ENCODE measurements at places on chromosomes 11 and 22.

- peak; percentile 12 for DNase-seq
Observed at GRCh38 chr11:119584193-119585042, 144.6 kb downstream of the NECTIN1 start.

- no peak for DNase-seq
Observed at GRCh38 chr11:19164230-19164855, 37.4 kb downstream of the CSRP3 start.

DNA sequence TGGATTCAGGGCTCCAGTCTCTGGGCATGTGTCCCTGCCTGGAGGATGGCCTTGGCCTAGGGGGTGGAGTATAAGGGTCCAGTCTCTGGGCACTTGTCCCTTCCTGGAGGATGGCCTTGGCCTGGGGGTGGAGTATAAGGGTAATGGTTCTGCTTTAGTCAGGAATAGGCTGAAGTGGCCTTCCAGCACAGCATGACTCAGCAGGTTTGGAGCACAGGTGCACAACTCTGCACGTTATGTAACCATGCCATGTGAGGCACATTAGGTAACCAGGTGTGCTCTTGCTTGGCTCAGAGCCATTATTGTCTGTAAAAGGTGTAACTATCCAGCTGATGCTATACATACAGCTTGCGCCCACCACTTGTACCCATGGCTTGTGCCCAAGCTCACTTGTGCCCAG is 48.4 kb upstream of the POLD3 start:
- DNase-seq, result no peak

GRCh38 chr11:73983741-73984538 is 1.3 kb upstream of the UCP2 start:
- no peak for DNase-seq

- DNase-seq, result no peak
Observed at GRCh38 chr11:78199653-78200015, 10.9 kb downstream of the USP35 start.

- DNase-seq, result no peak
Observed at GRCh38 chr11:120941000-120941399, 82.9 kb upstream of the TBCEL start.

- DNase-seq, result no peak
Observed at GRCh38 chr22:19742160-19743066, 18.2 kb upstream of the TBX1 start.

DNA sequence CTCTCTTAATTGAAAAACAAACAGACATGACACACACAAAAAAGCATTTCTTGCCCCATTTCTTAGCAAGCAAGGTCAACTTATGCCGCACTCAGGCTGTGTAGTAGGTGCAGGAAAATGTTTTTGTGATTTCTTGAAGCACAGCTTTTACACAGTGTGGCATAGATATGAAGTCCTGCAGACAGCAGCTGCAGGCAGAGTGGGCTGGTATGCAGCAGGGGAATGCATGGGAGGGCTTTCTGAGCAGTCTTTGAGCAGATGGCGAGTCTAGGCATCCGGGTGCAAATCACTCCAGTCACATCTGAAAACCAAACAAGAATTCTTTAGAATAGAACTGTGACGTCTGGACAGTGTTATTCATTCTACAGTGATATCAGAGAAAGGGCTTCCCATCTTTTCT is 87.5 kb downstream of the BLID start:
- no peak for DNase-seq

DNA sequence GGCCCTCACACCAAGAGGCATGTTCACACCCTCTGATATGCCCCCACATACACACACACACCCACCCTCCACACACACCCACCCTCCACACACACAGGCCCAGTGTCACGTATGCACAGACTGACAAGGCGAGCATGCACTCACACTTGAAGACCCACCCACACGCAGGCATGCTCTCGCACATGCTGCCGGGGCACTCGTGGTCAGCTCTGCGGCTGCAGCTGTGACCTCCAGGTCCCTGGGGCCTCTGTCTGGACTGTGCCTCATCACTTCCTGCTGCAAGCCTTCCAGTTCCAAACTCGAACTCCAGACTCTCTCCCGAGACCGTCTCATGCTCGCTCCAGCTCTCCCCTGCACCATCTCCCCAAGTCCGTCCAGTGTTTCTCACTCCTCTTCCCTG is 9.5 kb downstream of the DCHS1 start:
- no peak for DNase-seq

DNA sequence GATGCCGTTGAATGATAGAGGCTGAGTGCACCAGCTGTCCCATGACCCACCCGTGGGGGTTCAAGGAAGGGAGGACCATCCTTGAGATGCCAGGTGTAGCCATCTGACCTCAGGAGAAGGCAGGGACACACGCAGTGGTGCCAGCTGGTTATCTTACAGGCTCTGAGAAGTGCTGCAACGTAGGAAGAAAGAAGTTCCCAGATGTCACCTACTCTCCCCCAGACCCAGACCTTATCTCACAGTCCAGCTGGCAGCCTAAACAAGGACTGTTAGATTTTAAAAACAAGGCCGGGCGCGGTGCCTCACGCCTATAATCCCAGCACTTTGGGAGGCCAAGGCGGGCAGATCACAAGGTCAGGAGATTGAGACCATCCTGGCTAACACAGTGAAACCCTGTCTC is 1307.6 kb downstream of the TBC1D22A start:
- DNase-seq, result no peak

DNA sequence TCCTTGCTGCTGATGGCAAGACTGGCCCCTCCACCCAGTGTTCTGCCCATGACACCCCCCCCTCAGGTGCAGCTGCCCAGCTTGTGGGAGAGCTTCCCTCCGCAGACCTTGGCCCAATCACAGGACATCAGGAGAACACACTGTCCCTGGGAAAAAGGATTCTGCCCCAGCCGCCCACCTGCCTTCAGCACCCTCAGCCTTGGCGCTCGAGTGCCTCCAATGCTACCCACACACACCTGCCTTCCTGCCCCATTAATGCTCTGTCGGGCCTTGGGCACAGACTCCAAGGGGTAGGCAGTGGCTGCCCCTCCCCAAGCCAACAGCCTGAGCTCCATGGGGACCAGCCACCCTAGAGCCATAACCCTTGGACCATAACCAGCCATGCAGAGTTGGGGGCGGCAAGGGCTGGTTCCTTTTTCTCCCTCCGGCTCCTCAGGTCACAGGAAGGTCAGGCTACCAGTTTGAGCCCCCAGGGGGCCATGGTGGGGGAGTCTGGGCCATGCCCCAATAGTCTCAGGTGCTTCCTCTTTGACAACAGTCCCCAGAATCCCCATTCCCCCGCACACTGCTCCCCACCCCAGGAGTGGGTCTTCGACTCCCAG is 1.3 kb upstream of the ZNF70 start:
- no peak for DNase-seq

- DNase-seq, result no peak
Observed at GRCh38 chr11:27512238-27512637, 5.7 kb upstream of the LIN7C start.

DNA sequence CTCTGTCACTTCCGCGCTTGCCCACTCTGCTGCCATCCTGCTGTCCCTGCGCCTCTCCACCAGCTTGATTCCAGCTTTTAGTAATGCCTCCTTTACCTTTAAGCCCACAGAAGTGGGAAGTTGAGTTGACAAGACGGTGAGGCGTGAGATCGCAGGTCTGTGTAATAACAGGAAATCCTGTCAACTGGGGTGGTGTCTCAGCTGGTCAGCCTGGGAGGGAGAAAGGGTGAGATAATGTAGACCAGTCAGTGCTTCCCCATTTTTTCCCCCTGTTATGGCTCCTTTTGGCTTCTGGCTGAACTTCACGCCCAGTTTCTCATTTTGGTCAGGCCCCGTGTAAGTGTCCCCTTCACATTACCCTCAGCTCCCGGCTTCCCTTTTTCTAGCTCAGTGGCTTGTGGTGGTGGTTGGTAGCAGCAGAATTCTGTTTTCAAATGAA is 98.9 kb downstream of the TRAF6 start:
- no peak for DNase-seq

GRCh38 chr11:9039198-9039597 is 35.4 kb upstream of the NRIP3 start:
- no peak for DNase-seq

GRCh38 chr11:60862171-60862570 is 5.2 kb upstream of the ZP1 start:
- DNase-seq, result no peak

DNA sequence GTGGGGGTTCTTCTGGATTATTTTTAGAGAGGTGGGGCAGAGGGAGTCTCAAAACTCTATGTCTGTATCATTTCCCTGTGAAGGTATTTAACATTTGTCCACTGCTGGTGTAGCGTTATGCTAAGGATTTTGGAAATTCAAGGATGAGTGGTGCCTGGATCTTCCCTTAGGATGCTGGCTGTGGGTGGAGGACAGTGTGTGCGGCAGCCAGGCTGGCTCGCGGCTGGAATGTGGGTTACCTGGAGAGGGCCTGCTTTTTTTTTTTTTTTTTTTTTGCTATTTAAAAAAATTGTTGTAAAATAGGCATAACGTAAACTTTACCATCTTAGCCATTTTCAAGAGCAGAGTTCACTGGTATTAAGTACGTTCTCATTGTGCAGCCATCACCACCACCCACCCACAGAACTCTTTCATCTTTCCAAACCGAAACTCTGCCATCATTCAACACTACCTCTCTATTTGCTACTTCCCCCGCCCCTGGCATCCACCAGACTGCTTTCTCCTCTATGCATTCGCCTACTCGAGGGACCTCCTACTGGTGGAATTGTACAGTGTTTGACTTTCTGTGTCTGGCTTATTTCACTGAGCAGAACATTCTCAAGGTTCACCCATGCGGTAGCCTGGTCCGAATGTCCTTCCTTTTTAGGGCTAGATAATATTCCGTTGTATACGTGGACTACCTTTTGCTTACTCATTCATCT is 67.1 kb downstream of the PARVB start:
- no peak for DNase-seq

GRCh38 chr11:75768909-75769771 is 562 bp downstream of the DGAT2 start:
- no peak for DNase-seq

DNA sequence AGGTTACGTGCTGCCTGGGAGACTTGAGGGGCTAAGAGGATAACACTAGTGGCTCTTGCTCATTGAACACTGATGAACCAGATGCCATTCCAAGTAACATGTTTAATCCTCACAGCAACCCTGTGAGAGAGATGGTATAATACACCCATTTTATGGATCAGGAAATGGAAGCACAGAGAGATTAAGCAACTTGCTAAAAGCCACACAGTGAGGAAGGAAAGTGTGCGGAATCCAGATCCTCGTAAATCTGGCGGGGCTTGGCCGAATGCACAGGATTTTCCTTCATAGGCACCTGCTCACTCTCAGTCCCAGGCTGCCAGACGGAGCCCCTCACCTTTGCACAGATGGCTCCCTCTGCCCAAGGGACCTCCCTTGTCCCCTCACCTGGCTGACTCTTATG is 7.7 kb upstream of the FOSL1 start:
- no peak for DNase-seq

DNA sequence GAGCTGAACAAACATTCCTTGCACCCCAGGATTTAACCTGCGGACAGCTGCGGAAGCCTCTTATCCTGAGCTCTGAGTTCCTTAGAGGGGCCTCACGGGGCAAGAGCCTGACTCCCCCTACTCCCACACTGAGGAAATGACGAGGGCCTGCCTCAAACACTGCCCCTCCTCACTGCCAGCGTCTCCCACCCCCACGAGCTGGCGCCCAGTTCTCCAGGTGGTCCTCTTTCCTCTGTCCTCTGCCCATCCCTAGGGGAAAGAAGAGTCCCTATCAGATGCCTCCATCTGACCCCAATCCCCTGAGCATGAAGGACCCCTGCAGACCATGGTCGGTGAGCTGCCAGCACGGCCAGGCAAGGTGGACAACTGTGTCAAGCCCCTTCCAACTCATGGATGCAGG is 14.3 kb downstream of the CHST1 start:
- no peak for DNase-seq

DNA sequence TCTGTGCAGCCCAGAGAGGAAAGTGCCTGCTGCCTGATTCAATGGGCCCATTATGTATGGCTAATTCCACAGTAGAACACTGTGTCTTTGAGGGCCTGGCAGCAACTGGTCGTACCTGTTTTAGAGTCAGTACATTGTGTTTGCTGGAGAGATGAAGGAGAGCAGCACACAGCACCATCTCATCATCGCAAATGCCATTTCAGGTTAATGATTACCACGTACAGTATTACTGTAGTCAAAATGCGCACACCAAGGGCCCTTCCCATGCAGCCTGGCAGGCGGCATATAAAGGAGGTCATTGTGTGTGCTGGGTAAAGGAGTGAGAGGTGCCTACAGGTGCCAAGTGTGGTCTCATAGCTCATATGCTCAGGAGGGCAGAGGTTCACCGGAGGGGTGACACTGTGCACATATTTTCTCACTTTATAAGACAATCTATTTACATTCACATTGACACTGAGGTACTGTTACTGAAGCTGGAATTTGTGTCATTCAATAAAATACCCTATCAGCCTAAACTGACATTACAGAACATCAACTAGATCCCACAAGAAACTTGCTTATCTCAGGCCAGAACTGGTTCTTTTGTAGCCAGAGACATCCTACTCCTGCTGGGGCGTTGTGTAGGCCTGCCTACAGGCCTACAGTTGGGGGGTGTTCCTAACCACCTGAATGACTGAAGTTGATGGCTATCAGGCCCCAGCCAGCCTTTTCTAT is 90.4 kb downstream of the APIP start:
- DNase-seq, result no peak

- no peak for DNase-seq
Observed at GRCh38 chr11:112580864-112581263, 320.2 kb upstream of the PLET1 start.

- DNase-seq, result no peak
Observed at GRCh38 chr22:32722441-32722840, 79.1 kb upstream of the TIMP3 start.

GRCh38 chr22:23192133-23192532 is 11.8 kb downstream of the BCR start:
- DNase-seq, result no peak

- no peak for DNase-seq
Observed at GRCh38 chr22:41445129-41446056, 1.2 kb downstream of the TOB2 start.

DNA sequence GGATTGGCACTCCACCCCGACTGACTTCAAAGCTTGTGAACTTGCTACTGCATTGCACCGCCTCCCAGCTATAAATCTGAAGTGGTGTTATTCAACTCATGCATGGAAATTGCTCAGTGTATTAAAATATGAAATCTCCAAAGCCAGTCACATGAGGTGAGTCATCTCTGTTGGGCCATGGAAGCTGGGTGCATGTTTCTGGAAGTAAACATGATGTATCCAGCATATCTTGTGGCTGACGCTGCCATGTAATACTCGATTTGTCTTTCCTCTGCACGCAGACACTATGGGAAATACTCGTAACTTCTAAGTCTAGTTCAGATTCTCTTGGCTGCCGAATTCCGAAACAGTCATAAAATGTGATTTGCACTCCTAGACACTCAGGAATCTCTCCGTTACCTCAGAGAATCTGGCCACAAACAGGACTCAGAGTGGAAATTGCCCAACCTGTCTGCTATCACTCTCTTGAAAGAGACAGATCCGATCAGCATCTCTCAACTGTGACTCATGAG is 154.9 kb upstream of the MPPED2 start:
- DNase-seq, result no peak

DNA sequence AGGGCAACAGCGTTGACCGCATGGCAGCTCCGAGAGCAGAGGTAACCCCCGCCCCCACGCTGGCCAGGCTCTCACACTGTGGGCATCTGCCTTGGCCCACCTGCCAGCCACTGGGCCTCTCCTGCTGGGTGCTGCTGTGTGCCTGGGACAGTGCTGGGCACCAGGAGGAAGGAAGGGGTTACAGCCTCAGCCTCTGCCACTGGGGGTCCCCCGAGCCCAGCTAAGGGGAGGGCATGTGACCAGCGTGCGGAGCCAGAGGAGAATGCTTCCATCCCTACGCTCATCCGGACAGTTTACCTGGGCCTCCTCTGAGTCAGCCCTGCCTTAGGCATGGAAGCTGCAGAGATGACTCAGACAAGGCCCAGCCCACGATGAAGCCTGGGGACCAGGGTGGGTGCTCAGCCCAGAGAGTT is 10.9 kb downstream of the NCF4 start:
- no peak for DNase-seq
